ENCODE measurements at places on chromosomes 13 and 19.

DNA sequence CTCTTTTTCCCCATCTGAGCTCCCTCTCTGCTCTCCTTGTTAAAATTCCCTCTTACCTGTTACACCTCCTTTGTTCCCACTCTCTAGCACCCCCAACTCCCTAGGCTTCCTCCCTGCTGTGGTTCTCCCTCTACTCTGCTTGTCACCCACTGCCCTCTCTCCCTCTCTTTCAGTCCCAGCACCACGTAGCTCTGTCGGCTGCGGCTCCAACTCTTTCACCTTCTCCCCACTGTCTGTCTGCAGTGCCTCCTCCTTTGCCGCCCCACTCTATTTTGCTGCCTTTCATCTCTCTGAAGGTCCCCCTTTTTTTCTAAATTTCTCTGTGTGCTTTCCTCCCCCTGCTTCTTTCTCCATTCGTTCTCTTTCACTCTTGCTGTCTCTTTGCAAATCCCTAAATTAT lies 1.1 kb downstream of the ZNF836 start:
- peak; percentile 3 for DNase-seq

DNA sequence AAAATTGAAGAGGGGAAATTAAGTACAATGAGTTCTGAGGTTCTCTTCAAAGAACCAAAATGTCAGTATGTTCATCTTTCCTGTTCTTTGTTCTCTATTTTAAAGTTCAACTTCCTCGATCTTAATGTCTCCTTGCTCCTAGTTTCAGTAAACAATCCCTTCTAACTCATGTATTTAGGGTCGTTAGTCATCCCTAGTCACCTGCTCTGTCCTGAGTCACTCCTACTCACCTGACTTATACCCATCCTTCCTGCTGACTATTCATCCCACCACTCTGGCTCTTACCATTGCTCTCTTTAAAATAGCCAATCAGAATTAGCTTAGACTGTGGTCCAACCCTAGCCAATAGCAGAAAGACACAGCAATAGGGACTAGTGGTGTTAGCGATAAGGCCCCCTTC lies 24.3 kb downstream of the ZNF90 start:
- DNase-seq, result no peak

DNA sequence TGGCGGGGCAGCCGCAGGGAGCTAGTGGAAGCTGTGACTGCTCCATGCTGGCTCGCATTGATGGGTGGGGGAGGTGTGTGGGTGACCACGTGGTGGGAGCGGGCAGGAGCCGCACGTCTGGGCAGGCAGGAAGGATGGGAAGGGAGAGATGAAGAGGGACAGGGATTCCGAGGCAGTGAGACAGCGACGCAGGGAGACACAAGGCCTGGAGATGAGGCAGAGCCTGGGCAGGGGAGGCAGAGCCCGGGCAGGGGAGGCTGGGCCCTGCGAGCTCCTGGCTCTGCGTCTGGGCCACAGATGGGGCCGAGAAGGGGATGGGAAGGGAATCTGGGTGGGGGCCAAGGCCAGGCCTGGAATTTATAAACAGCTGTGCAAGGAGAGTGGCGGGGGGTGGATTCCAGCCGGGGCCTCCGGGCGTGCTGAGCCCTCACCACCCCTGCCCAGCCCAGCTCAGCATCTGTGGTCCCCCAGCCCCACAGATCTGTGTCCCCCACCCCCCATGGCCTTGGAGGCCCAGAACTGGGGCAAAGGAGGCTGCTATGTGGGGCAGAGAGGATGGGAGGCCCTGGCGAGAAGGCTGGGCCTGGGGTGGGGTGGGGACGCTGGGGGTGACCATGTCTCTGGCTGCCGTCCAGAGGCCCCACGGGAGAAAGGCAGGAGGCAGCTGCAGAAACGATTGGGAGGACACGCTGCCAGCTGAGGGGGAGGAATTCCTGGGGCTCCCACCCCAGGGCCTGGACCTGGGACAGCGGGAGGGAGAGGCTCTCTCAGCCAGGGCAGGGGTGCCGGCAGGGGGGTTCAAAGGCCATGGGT lies 6.0 kb downstream of the EHD2 start:
- peak; percentile 95 for DNase-seq

GRCh38 chr13:110583178-110583865 lies 21.8 kb upstream of the RAB20 start:
- DNase-seq, result no peak
